ENCODE measurements at places on chromosomes 2 and 18. TPM values are rescaled to one million over a fixed set of nuclear protein-coding genes. Genes with fewer than 3 reads are reported as not detected.

GRCh38 chr2:144249035-144249637 lies 270.8 kb downstream of the ZEB2 start:
- no peak for DNase-seq

GRCh38 chr2:147636238-147636882 lies 208.5 kb upstream of the ACVR2A start:
- no peak for DNase-seq

DNA sequence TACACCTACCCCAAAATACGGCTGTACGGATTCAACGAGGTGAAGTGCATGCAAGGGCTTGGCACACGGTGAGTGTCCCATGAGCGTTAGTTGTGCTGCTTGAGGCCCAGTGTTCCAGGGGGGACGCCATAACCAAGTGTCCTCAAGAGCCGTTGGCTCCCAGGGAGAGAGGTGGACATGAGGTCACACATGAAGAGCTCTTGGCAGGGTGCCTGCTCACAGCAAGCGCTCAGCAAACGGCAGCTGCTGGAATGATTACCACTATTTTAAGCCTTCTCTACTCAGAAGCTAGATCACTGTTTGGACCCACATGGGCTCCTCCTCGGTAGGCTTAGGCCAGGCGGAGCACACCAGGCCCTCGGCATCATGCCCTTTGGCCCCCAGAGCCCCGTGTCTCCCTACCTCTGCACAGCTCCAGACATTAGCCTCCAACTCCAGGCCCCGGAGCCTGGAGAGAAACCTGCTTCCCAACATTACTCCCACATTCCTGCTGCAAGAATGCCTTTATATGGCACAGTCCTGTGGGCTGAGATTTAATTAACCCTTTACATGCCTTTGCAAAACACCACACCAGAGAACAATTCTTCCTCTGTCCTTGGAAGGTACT lies 68.4 kb upstream of the PPP1CB start:
- DNase-seq: no peak

The NEU2 gene
- not detected for total RNA-seq

The MERTK gene
- total RNA-seq: 0.15 TPM
